ENCODE measurements at places on chromosomes 1 and 21.

GRCh38 chr1:227718932-227719331 is 16.2 kb downstream of the JMJD4 start:
- DNase-seq = no peak

GRCh38 chr1:153513023-153513422 is 22.8 kb downstream of the S100A6 start:
- no peak for DNase-seq

GRCh38 chr1:242447689-242448088 is 76.8 kb downstream of the PLD5 start:
- DNase-seq = no peak

DNA sequence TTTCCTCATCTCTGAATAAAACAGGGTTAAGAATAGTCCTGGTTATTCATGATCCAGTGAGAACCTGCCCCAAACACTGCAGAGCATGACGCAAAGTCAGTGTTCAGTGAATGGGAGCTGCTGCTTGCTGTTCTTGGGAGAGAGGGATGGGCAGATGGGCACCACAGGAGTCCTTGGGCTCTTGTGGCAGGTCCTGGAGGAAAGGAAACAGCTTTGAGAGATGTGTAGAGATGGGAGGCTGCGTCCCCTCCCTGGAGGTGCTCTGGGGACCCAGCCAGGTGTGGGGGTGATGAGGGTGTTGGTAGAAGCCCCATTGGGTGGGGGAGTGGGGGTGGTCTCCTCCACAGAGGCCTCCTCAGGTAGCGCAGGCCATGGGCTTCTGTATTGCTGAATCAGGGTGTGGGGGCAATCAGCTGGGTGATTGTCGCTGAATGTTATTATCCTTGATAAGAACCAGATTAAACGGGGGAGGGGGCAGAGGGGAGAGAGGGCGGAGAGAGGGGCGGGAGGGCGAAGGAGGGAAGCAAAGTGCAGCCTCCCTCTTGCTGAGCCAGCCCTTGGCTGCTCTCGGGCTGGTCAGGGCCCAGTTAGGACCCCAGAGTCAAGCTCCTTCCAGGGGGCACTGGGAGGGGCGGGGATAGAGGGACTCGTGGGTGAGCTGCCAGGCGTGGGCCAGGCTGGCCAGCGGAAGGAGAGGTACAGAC is 22.9 kb upstream of the CASZ1 start:
- no peak for DNase-seq

- DNase-seq = no peak
Measured at GRCh38 chr1:97364086-97364485, 556.7 kb downstream of the DPYD start.

DNA sequence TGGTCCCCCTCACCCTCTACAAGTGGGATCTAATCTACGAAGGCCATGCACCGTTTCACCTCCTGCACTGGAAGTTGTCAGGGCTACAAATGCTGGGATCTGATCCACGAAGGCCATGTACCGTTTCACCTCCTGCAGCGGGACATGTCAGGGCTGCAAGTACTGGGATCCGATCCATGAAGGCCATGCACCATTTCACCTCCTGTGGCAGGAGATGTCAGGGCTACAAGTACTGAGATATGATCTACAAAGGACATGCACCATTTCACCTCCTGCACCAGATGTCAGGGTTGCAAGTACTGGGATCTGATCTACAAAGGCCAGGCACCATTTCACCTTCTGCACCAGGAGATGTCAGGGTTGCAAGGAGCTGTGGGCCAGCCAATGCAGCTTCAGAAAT is 7.0 kb downstream of the ALDH4A1 start:
- no peak for DNase-seq

GRCh38 chr1:231856426-231856825 is 229.8 kb downstream of the DISC1 start:
- no peak for DNase-seq

DNA sequence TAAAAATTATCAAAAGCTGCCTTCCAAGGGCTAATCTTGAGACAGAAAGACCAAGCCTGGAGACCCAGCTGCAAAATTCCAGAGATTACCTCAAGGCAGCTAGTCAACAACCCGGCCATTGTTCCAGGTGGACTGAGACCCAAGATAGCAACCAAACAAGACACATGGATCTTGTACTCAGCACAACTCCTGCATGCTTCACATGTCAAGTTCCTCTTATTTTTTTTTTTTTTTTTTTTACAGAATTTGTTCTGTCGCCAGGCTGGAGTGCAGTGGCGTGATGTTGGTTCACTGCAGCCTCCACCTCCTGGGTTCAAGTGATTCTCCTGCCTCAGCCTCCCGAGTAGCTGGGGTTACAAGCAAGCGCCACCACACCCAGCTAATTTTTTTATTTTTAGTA is 40.1 kb downstream of the CD2 start:
- DNase-seq = no peak

DNA sequence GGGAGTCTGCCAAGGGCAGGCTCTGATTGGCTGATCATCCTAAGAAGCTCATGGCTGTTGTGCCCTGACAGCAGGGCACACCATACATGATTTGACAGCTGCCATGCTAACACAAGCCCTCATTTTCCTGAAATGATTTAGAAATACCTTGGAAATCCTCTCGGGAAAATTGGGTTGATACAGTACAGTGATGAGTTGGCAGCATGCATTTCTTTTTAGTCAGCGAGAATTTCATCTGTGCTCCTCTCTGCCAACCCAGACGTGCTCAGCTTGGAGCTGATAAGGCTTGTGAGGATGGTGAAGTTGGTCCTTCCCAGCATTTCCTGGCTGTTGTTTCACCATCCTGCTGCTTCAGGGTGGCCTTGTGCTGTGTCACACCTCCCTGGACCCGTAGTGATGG is 22.6 kb upstream of the KCNQ4 start:
- DNase-seq = no peak

- no peak for DNase-seq
Measured at GRCh38 chr1:2629627-2630497, 3.0 kb downstream of the MMEL1 start.

GRCh38 chr1:153678519-153679336 is at the start of gene NPR1:
NPR1 (plus strand) TSS chr1:153678688; CDS start chr1:153679109, 421 bp downstream.
- DNase-seq = no peak

DNA sequence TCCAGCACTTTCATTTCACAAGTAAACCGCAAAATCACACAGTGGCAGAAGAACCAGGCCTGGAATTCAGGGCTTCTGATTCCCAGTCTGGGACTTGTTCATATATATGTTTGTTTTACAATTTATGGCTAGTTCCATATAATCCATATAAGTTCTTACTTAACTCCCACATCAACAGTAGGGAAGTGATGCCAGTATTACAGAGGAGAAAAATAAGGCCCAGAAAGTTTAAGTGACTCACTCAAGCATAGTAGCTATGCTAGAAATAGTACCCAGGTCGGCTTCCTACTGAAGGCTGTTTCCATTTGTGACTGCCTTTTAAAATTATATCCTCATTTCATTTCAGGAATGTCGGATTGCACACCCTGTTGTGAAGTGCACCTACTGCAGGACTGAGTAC is 1.4 kb downstream of the FAM76A start:
- no peak for DNase-seq

DNA sequence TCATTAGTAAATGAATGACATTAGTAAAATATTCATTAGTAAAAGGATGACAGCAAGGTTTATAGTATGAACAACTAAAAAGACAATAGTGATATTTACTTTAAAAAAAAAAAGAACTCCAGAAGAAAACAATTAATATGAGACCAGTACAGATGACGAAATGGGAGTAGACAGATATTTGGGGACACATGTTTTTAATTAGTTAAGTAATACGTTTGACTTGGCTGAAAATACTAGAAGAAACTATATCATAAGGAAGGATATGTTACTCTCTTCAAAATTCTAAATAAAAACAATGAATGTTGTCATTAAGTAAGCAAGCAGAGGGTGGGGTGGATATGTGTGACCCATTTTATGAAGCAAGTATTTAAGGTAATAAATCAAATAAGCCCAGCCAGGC is 61.9 kb downstream of the GPATCH2 start:
- DNase-seq = no peak

DNA sequence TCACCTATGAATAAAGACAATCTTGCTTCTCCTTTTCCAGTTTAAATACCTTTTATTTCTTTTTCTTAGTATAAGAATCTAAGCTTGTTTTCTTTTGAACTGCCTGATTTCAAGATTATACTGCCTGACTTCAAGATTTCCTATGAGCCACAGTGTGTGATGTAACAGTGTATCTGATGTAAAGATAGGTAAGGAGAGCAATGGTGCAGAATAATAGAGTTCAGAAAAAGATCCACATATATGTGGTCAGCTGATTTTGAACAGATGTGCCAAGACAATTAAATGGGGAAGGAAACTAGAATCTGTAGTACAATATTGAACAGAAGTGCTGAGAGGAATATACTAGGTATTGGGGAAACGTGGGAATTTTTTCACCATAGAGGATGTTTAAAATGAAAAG is 21.0 kb downstream of the EXO1 start:
- no peak for DNase-seq

GRCh38 chr1:145837656-145838055 is 7.8 kb upstream of the NUDT17 start:
- DNase-seq = no peak

DNA sequence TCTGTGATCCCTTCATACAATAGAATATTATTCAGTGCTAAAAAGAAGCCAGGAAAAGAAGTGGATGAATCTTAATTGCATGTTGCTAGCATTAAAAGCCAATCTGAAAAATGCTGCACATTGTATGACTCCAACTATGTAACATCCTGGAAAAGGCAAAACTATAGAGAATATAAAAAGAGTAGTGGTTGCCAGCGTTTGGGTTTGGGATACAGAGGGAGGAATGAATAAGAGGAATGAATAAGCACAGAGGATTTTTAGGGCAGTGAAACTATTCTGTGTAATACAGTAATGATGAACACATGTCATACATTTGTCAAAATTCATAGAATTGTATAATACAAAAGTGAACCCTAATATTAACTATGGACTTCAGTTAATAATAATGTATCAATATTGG is 42.5 kb downstream of the GPR88 start:
- no peak for DNase-seq

- DNase-seq = no peak
Measured at GRCh38 chr1:37858931-37859506, 373 bp downstream of the MTF1 start.

DNA sequence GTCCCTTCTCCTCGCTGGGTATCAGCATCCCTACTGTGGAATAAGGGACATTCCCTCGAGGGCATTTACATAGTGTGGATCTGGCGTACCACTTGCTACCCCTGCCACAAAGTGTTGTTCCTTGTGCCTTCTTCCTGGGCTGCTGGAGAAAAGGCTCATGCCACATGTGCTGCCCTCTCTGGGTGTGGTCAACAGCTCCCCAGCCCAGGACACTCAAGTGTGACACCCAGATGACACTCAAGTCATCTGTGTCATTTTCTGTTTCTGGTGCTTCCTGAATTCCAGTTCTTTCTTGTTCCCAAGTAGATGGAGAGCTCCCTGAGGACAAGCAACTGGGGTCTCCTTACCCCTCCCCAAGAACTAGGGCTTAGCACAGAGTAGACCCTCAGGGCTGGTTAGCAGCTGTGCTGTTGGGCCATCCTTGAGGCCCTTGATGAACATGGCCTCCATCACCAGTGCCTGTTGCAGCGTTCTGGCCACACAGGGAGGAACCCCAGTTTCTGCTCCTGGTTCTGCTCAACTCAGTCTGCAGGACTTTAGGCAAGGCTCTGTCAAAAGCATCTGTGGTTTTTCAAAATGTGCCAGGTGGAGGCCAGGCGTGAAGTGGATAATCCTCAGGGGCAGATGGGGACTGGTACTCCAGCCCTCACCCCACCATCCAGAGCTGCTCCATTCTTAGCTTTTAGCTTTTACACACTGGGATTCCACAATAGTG is 49.0 kb upstream of the CLIC4 start:
- DNase-seq = no peak

DNA sequence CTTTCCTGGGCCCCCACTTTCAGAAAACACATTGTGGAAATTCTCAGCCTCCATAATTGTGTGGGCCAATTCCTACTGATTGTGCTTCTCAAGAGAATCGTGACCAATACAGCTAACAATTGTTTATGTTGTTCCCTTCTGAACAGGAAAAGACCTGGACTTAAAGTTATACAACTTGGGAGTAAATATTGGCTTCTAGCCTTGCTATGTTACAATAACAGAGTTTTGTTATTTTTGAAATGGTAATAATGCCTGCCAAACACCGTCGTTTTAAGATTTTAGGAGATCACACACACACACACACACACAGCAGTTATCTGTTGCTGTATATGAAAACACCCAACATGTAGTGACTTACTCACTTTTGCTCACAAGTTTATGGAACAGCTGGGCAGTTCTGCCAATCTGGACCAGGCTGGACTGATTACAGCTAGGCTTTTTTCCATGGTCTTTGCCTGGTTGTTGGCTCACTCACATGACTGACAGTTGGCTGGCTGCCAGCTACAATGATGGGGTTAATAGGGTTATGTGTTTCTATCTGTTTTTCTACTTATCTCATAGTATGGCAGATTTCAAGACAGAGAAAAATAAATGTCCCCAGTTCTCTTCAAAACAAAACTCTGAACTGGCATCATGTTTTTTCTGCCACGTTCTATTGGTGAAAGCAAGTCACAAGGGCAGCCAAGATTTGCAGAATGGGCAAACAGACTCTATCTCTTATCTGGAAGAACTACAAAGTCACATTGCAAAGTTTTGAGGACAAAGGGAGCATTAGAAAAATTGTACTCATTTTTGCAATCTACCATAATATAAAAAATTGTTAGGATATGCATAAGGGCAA is 447.5 kb downstream of the NEGR1 start:
- DNase-seq = no peak

GRCh38 chr21:27047283-27047657 is 80.4 kb upstream of the ADAMTS5 start:
- no peak for DNase-seq

- no peak for DNase-seq
Measured at GRCh38 chr1:39478126-39478915, 13.1 kb upstream of the BMP8A start.

DNA sequence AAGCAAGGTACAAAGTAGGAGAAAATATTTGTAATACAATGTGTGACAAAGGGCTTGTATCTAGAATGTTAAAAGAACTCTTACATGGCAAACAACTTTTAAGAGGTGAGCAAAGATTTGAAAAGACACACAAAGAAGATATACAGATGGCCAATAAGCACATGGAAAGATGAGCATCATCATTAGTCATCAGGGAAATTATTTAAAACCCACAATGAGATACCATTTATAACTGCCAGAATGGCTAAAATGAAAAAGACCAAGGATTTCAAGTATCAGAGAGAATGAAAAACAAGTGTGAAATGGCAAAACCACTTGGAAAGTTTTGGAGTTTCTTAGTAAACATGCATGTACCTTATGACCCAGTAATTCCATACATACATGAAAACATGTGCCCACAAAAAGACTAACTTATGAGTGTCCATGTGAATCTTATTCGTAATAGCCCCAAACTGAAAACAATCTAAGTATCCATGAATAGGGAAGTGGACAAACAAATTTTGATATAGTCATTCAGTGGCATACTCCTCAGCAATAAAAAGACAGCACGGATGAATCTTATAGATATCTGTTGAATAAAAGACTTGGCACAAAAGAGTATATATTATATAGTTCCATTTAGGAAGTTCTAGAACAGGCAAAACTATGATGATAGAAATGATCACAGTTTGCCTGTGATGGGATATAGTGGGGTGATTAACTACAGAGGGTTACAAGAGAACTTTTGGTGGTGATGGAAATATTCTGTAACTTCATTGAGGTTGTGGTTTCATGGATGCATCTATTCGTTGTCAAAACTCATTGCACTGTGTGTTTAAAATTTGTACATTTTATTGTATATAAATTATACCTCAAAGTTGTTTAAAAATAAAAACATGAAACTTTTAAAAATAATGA is 82.0 kb downstream of the DISP1 start:
- DNase-seq = no peak

GRCh38 chr1:179169616-179170467 is 59.6 kb downstream of the ABL2 start:
- DNase-seq = no peak

- no peak for DNase-seq
Measured at GRCh38 chr1:99365545-99365944, 101.3 kb downstream of the PLPPR4 start.
